ENCODE measurements at places on chromosomes 3 and 15. TPM values are rescaled to one million over a fixed set of nuclear protein-coding genes. Genes with fewer than 3 reads are reported as not detected.

DNA sequence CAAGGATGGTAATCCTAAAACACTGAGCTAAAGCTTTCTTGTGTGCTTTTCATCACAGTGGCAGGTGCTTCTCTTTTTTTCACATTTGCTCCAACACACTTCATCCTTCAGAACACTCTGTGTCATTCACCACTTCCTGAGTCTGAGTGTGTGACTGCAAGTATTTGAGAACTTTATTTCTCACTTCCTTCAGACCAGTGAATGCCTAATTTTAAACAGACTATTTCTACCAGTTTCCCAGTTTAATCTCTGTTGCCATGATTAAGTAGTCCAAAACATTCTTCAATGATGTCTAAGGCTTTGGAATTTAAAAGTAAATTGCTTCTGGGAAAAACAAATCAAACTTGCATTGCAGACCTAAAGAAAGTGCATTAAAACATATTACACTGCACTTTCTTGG, 541.2 kb downstream of the RBMS3 start:
- H3K4me3 ChIP-seq, result no peak overlapping the region
- no peaks in the 10 kb centered on the region for H3K36me3 ChIP-seq
- peak; percentile 56 for DNase-seq
- H3K4me1 ChIP-seq, result peaks cover 4% of the 10 kb centered on the region
- H3K27me3 ChIP-seq, result no peaks in the 10 kb centered on the region
- H3K27ac ChIP-seq, result no peak overlapping the region

SMARCC1 gene
- 46.3 TPM for total RNA-seq

MYO5A gene
- total RNA-seq, result 73.1 TPM

GRCh38 chr3:122668930-122669730, 11.5 kb upstream of the PARP14 start:
- peaks cover 12% of the 10 kb centered on the region for H3K4me1 ChIP-seq
- peak; percentile 60 for DNase-seq
- no peaks in the 10 kb centered on the region for H3K36me3 ChIP-seq
- H3K27me3 ChIP-seq, result no peaks in the 10 kb centered on the region
- H3K27ac ChIP-seq, result no peak overlapping the region

ANKRD63 gene
- not detected for total RNA-seq

GRCh38 chr3:100402256-100402655, 917 bp downstream of the LNP1 start:
- H3K36me3 ChIP-seq, result no peaks in the 10 kb centered on the region
- no peaks in the 10 kb centered on the region for H3K27me3 ChIP-seq
- H3K27ac ChIP-seq, result peak overlapping the region; percentile 100
- peak overlapping the region; percentile 90 for H3K4me3 ChIP-seq

- H3K4me3 ChIP-seq, result no peak overlapping the region
- no peaks in the 10 kb centered on the region for H3K4me1 ChIP-seq
- peaks cover 22% of the 10 kb centered on the region for H3K36me3 ChIP-seq
- H3K27me3 ChIP-seq, result no peaks in the 10 kb centered on the region
These were observed 38.3 kb downstream of the USF3 start for GRCh38 chr3:113658107-113658506.

NTRK3 gene
- 0.72 TPM for total RNA-seq

GRCh38 chr3:16349986-16350596, 85.1 kb downstream of the OXNAD1 start:
- peak overlapping the region; percentile 78 for H3K27ac ChIP-seq
- H3K4me1 ChIP-seq, result peaks cover 28% of the 10 kb centered on the region
- H3K4me3 ChIP-seq, result no peak overlapping the region
- DNase-seq, result peak; percentile 75
- H3K36me3 ChIP-seq, result peaks cover 11% of the 10 kb centered on the region

GRCh38 chr3:69776920-69777581, 37.8 kb downstream of the MITF start:
- no peaks in the 10 kb centered on the region for H3K27me3 ChIP-seq
- H3K27ac ChIP-seq, result no peak overlapping the region
- peaks cover 5% of the 10 kb centered on the region for H3K4me1 ChIP-seq
- no peak overlapping the region for H3K4me3 ChIP-seq

DNA sequence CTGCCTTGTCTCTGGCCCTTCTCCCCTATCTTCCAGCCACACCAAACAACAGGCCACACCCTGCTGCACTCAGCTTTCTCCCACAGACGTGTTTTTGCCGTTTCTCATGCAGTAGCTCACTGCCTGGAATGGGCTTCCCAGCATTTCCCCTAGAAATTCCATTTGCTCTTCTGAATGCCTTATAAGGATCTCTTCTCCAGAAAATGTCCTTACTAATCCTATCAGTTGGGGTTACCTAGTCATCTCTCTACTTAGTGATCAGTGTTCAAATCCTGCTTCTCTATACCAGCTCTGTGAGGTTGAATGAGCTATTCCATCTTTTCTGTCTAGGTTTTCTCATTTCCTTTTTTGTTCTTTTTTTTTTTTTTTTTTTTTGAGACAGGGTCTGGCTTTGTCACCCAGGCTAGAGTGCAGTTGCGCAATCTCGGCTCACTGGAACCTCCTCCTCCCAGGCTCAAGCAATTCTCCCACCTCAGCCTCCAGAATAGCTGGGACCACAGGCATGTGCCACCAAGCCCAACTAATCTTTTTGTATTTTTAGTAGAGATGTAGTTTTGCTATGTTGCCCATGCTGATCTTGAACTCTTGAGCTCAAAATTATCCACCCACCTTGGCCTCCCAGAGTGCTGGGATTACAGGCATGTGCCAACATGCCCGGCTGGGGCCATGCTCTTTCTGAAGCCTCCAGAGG, 98.2 kb upstream of the CHD2 start:
- no peaks in the 10 kb centered on the region for H3K36me3 ChIP-seq
- peak overlapping the region; percentile 52 for H3K4me3 ChIP-seq
- peaks cover 22% of the 10 kb centered on the region for H3K4me1 ChIP-seq
- no peaks in the 10 kb centered on the region for H3K27me3 ChIP-seq
- peak overlapping the region; percentile 96 for H3K27ac ChIP-seq
- DNase-seq, result peak; percentile 93

DNA sequence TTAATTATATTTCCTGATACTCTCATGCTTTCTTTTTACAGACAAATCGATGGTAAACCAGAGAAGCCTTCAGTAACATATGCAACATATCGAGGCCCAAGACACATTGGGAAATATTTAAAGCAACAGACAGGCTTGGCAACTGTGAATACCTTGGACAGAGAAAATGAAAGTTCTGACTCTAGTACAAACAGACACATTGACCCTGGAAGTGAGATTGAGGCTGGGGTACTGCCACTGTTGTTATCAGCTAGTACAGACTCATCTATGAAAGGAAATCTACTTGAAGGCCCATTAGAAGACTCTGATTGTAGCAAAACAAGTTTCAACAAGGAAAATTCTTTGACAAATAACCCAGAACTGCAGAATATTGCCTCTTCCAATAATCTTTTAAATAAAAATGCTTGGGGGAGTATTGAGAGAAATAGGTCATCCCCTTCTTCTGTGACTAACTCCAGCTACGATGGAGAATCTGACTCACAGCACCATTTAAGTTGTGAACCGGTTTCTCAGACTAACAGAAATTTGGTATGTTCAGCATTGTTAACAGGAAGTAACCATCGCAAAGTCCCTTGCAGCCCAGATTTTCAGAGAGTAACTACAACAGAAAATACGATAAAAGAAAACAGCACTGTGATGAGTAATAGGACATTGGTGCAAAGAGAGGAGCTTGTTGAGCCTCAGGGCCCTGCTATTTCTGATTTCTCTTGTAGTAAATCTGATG, 50.2 kb downstream of the CRYBG3 start:
- peak overlapping the region; percentile 47 for H3K4me3 ChIP-seq
- no peaks in the 10 kb centered on the region for H3K27me3 ChIP-seq
- no peaks in the 10 kb centered on the region for H3K36me3 ChIP-seq

EIF2B5 gene
- 22.1 TPM for total RNA-seq
